ENCODE measurements at places on chromosomes 12 and 14.
A peak's percentile ranks its signal among the peaks of the same experiment; 100 is the strongest.

DNA sequence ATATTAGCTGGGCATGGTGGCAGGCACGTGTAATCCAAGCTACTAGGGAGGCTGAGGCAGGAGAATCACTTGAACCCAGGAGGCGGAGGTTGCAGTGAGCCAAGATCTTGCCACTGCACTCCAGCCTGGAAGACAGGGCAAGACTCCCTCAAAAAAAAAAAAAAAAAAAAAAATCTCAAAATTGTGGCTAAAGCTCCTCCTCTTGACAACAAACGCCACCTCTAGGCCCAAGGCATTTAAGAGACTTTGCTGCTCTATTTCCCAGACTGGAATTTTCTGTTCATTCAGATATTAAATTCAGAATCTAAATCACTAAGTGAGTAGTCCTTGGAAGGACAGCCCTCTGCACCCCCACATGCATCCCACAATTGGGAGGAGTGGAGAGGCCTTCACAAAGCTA lies 1.4 kb downstream of the ZFYVE1 start:
- no peak for DNase-seq

DNA sequence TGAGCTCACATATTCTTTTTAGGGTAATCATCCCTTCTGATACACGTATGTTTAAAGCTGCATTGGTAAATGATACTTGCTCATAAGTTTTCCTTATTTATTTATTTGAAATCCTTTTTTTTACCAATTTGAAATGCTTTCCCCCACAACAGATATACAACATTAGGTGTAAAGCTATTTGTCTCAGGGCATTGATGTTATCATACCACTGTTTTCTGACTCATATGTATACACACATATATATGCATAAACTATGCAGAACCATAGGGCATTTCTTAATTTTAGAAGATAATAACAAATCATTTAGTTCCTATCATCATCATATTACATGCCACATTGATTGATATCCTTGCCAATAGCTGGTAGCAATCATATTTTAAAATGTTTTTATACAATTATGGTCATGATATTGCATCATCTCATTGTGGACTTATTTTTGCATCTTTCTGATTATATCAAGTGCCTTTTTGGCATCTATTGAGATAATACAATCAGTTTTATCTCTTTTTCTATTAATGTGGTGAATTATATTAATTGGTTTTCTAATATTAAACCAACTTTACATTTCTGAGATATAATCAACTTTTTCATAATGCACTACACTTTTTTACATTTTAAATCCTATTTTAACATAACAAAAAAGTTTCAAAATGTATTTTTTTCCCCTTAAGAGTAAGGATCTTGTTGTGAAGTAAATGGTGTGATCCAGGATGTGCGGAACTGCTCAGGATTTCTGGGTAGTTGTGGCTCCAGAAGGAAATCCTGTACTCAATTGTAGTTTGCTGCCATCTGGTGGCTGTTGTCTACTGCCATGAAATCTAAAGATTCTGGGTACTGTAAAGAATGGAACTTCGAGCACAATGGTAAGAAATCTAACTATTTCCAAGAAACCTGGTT lies 16.7 kb downstream of the OR9K2 start:
- DNase-seq: peak; percentile 21

- DNase-seq: no peak
These were observed 181.5 kb upstream of the SYT1 start for GRCh38 chr12:78683031-78683430.

DNA sequence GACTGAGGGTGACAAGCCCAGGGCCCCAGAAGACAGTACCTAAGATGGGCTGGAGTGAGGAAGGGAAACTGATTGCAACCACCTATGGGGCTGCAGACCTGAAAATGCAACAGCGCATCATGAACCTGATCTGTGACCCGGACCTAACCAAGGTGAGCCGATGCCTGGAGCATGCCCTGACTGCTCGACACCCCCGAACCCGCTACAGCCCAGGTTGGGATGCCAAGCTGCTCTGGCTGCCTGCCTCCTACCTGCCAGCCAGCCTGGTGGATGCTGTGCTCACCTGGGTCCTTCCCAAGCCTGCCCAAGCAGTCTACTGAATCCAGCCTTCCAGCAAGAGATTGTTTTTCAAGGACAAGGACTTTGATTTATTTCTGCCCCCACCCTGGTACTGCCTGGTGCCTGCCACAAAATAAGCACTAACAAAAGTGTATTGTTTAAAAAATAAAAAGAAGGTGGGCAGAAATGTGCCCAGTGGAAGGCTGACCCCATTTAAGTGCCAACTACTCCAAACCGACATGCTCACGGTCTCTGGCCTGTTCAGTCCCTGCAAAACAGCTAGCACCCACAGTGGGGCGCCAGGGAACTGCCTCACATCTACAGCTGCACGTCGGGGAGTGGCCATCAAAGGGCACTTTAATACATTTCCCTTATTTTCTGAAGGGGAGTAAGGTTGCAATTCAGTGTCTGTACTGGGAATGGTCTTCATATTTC lies 4.2 kb downstream of the RDH5 start:
- DNase-seq: no peak

DNA sequence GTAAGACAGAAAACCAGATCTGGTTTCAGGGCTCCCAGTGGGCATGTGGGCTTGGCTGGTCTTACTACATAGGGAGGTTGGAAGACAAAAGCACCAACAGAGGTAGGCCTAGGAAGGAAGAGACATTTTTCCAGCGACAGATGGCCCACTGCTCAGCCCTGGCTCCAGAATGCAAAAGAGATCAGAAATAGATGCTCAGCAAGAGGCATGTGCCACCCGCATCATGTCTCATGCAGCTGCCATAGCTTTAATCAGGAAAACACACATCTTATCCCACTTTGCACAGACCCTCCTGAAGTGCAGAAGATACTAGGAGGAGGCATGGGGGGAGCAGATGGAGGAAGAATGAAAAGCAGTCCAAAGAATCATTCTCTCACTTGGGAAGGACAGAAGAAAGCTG lies 25.3 kb downstream of the VASH1 start:
- DNase-seq: no peak

DNA sequence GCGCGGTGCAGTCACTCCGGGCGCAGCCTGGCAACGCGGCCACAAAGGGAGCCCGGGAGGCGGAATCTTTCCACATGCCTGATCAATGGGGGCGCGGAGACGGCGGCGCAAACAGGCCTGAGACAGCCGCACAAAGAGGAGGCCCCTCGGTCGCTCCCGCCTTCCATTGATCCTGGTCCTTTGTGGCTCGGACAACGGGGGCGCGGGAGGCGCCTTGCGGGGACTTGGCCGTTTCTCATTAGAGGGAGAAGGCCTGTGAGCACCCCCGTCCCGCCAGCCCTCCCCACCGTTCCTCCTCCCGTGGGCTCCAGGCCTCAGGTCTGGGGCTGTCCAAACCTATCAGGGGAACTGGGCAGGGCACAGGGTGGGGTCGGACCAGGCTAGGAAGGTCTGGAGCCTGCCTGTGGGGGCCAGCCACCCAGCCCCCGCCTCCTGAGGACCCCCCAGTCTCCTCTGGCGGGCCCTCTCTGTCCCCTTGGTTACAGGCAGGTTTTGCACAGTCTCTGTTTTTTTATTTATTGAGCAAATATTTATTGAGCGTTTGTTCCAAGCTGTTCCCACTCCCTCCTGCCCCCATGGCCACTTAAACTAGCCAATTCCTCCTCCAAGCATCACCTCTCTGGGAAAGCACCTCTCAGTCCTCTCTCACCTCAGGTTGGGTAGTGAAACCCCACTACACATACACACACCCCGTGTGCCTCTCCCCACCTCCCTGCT lies 29.0 kb upstream of the MSI1 start:
- DNase-seq: no peak

DNA sequence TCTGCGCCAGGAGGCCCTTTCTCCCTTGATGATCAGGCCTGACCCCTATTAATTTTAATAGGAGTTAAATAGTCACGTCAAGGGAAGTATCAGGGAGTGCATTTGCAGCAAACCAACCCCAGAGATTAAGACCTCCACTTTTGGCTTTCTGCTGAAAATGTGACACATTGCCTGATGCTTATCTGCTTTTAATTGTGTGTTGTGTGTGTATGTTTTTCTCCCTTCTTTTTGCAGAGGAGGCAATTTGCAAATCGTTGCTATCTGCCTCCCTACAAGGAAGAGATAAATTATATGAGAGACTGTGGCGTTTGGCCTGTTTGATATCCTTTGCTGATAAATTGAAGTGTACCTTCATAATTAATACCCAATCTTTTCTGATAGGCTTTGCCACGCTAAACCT lies 822.9 kb downstream of the VRK1 start:
- DNase-seq: no peak

DNA sequence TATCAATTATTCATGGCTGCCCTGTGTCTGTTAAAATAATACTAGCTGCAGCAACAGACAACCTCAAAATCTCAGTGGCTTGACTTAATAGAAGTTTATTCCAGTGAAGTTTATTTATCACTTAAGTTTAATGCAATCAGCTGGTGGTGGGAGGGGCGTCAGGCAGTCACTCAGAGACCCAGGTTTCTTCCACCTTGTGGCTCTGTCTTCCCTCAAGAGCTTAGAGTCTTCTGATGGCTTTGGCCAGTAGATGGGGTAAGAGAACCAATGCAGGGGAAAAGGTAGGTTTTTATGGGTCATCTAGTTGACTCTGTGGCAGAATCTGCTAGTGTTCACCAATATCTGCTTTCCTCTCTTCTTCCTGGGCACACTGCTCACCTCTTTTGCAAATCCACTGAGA lies 668.9 kb downstream of the AACS start:
- no peak for DNase-seq

GRCh38 chr14:95184413-95184790 lies 27.1 kb upstream of the DICER1 start:
- DNase-seq: no peak

DNA sequence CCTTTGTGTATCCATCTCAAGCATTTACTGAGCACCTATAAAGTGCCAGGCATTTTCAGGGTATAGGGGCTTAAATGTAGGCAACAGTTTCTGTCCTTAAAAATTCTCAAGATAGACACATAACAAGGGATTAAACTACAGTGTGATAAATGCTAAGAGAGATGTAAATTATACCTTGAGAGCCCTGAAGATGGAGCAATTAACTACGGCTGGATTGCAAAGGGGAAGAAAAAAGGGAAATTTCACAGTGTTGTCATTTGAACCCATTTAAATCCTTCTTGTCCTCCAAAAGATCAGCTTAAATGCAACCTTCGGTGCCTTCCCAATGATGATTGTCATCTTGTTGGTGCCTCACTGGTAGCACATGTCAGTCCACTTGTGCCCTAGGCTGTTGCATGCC lies 11.5 kb upstream of the IL26 start:
- DNase-seq: no peak

DNA sequence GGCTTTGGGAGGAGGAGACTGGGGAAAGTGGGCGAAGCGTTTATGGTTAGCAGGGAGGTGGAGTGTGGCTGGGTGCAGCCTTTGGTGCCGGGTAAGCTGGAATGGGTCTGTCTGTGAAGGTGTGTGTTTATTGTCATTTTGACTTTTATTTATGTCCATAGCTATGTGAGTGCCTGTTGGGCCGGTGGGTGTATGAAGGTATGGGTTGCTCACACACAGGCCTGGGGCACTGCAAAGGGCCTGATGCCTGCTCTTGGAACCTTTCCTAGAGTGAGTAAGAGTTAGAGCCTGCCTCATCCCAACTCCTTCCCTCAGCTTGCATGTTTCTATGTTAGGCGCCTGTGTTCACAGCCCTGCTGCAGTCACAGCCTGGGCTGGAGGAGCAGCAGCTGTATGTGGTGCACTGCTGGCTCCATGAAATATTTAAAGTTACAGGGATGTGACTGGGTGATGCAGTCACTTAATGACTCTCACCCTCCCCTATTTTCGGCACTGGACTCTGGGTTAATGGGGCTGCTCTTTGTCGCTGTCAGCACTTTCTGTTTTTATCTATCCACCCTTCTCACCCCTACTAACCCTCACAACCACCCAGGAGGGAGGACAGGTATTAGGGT lies 2.6 kb upstream of the PPP1R1A start:
- DNase-seq: no peak

- DNase-seq: no peak
These were observed 43.3 kb downstream of the IQSEC3 start for GRCh38 chr12:109872-110271.

DNA sequence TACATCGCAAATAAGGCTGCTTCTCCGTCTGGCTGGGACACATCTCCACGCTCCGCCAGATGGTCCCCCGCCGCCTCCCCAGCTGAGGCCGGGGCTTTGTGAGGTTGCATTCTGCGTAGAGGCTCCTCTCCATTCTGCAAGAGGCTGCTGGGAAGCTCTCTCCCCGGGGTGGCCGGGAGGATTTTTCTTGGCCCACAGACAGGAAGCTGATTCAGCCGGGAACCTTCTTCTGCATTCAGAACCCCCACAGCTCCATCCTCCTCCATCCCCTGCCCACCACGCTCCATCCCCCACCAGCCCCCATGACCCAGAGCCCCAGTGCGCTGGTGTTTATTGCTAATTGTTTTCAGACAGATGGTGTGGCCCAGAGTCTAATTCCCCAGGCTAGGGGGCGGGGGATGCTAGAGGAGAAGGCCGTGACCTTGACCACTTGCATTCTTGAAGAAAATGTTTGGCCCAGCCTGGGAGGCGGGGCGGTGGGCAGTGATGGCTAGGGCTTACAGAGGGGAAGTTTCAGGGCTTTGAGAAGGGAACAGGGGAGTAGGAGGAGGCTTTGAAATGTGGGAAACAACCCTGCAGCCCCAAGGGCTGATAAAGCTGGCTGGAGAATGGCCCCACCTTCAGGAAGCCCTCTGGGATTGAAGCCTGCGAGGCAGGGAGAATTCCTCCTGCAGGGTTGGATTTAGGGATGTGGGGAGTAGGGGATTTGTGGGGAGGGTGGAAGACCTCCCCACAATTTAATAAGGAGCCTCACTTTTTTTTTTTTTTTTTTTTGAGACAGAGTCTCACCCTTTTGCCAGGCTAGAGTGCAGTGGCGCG lies 88.5 kb upstream of the NCOR2 start:
- no peak for DNase-seq

GRCh38 chr14:38073641-38074040 lies 134.1 kb upstream of the SSTR1 start:
- DNase-seq: no peak

DNA sequence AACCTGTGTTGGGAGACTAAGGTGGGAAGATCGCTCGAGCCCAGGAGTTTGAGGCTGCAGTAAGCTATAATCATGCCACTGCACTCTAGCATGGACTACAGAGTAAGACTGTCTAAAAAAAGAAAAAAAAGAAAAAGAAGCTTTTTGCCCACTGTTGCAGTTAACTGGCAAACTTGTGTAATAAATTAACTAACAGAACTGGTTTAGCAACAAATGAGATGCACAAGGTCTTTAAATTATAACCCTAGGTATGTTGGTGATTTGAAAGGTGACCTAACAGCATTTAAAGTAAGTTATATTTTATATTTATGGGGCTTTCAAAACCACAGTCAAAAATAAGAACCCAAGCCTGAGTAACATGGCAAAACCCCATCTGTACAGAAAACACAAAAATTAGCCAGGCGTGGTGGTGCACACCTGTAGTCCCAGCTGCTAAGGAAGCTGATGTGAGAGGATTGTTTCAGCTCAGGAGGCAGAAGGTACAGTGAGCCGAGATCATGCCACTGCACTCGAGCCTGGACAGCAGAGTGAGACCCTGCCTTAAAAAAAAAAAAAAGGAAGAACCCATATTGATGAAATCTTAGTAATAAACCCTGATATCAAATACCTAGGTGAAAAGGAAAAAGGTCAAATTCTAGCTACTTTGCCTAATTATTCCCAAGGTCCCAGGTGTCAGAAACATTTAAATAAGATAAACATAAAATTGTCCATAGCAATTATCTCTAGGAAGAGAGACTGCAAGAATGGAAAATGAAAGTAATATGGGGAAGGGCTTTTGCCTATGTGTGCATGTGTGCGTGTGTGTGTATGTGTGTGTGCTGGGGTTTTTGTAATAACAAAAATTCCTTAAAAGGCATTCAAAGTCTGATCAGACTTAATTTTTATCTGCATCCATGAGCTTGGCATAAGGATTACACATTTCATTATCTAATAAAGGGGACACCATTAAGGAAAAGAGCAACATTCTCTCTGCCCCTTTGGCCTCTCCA lies 15.4 kb downstream of the SYNE2 start:
- no peak for DNase-seq
